Stimulated activated CD8-positive, alpha-beta memory T cell treated with anti-CD3 and anti-CD28 coated beads, Interleukin-2, amount 100 ng/mL, for 48 hours (primary cell): ENCODE measurements at places on chromosomes 11 and 22.

- DNase-seq, result no peak
These were observed 64.7 kb downstream of the FCHSD2 start for GRCh38 chr11:73077454-73077853.

DNA sequence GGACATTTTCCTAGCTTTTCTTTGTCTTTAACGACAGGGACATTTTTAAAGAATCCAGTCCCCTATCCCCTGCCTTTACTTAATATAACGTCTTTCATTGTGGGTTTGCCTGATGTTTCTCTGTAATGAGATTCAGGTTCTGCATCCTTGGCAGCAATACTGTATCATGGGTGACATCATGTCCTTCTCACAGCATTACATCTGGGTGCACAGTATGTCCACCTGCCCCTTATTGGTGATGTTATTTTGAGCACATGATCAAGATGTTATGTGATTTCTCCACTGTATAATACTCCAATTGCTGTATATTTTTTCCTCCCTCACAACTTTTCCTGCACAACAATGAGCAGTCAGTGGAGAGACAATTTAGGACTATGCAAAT lies 9.7 kb upstream of the STK33 start:
- DNase-seq, result no peak

GRCh38 chr11:65430406-65431217 lies 8.0 kb downstream of the NEAT1 start:
- no peak for DNase-seq

DNA sequence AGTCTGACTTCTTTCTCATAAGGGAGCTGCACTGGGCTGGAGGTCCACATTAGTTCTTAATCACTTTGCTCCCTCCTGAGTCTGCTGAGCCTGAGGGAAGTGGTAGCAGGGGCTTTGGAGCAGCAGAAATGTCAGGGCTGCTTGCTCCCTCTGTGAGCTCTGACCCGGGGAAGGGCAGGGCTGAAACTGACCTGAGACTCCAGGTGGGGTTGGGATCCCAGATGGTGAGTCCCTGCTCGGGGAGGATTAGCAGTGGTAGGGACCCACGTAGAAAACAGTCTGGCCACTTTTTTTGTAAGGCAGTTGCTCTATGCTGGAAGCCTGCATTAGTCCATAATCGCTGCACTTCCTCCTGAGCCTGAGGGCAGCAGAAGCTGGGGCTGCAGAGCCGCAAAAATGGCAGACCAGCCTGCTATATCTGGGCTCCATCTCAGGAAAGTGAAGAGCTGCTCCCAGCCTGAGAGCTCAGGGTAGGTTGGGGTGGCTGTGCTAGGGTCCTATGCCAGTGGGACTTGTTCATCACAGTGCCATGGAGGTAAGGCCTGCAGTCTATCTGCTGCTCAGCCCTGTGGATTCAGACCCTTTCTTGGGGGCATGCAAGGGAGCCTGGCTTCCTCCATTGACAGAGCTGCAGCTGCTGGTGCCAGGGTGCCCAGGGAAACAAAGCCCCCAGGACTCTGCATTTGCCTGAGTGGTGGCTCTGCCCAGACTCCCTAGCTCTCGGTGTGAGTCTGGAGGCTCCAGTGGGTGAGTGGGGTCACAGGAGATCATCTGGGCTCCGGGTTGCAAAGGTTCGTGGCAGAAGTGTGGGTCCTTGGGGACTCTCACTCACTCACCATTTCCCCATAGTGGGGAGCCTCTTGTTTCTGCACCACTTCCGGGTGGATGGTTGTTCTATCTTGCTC lies 854.3 kb downstream of the LUZP2 start:
- no peak for DNase-seq
